ENCODE measurements at places on chromosomes 1 and 21.
A peak's percentile ranks its signal among the peaks of the same experiment; 100 is the strongest.

DNA sequence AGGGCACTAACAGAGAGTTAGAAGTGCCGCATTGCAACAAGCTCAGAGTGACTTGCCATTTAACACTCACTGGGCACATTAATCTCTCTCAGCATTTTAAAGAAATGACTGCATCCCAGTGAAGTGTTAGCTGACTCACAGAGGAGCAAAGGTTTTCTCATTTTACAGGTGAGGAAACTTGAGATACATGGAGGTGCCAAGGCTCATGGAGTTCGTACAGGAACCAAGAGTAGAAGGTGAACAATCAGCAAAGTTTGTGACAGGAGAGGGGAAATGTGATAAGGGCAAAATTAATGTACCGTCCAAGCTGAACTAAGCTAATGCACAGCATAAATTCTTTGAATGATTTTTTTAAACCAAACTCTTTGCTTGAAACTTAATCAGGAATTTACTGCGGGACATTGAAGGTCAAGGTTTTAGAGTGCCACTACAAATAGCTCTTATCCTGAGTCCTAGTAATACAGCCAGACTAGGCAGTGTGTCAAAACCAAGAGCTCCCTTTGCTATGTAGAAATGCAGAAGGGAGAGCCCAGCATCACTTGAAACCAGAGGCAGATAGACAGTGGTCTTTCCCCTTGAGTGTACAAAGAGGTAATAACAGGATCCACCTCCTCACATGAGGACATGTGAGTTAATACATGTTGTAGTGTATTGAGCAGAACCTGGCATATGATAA lies 22.4 kb upstream of the NTPCR start:
- DNase-seq, result no peak
- H3K4me3 ChIP-seq, result no peak overlapping the region
- H3K36me3 ChIP-seq, result no peaks in the 10 kb centered on the region
- H3K4me1 ChIP-seq, result peaks cover 34% of the 10 kb centered on the region

- H3K4me1 ChIP-seq, result peaks cover 30% of the 10 kb centered on the region
- H3K36me3 ChIP-seq, result peaks cover 1% of the 10 kb centered on the region
- no peaks in the 10 kb centered on the region for H3K27me3 ChIP-seq
- peak overlapping the region; percentile 31 for H3K27ac ChIP-seq
- no peak overlapping the region for H3K4me3 ChIP-seq
These were observed 83.8 kb upstream of the JAK1 start for GRCh38 chr1:65049941-65050713.

- DNase-seq, result no peak
- H3K36me3 ChIP-seq, result no peaks in the 10 kb centered on the region
- no peaks in the 10 kb centered on the region for H3K27me3 ChIP-seq
- H3K27ac ChIP-seq, result no peak overlapping the region
- no peaks in the 10 kb centered on the region for H3K4me1 ChIP-seq
These were observed 104.6 kb downstream of the PDE9A start for GRCh38 chr21:42757826-42758655.

- H3K27ac ChIP-seq, result no peak overlapping the region
- H3K4me1 ChIP-seq, result peaks cover 50% of the 10 kb centered on the region
- H3K36me3 ChIP-seq, result no peaks in the 10 kb centered on the region
- no peaks in the 10 kb centered on the region for H3K27me3 ChIP-seq
These were observed 42.6 kb downstream of the RSPH1 start for GRCh38 chr21:42453224-42453985.

GRCh38 chr1:230124186-230125128 lies 57.4 kb downstream of the GALNT2 start:
- peak overlapping the region; percentile 82 for H3K27ac ChIP-seq
- H3K36me3 ChIP-seq, result peaks cover 21% of the 10 kb centered on the region
- peaks cover 87% of the 10 kb centered on the region for H3K4me1 ChIP-seq
- no peaks in the 10 kb centered on the region for H3K27me3 ChIP-seq
- no peak for DNase-seq

Data from activated naive CD8-positive, alpha-beta T cell treated with anti-CD3 and anti-CD28 coated beads, Interleukin-2, amount 50 U/mL, for 24 hours (primary cell).